ENCODE measurements at places on chromosomes 13 and 19.

- no peak for DNase-seq
Measured at GRCh38 chr13:51457086-51457815, 4.4 kb upstream of the INTS6 start.

- no peak for DNase-seq
Measured at GRCh38 chr13:40660141-40660664, 6.2 kb downstream of the FOXO1 start.

DNA sequence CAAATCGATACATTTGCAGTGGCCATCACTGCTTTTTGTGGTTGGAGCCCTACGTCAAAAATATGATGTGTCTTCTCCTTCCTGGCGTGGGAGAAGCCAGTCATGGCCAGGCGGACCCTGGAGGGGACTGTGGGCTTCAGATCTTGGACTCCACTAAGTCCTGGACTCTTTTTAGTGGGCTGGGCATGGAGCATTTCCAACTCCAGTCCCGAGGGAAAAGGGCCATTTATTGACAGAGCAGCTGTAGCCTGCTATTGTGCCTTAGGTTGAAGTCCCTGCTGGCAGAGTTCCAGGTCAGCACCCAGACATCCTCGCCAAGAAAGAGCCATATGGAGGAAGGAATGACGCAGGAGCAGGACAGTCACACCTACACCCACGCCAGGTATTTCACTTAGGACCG, 179.2 kb upstream of the ZNF507 start:
- DNase-seq, result no peak

DNA sequence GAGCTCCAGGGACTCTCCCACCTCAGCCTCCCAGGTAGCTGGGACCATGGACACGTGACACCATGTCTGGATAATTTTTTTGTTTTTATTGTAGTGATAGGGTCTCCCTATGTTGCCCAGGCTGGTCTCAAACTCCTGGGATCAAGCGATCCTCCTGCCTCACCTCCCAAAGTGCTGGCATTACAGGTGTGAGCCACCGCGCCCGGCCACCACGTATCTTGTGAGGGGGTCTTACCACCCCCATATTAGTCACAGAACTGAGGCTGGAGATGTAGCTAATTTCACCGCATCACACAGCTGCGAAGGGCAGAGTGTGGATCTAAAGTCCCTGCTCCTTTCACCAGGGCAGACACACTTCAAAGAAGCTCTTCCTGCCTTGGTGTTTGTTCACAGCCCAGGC, 211.8 kb upstream of the SOX1 start:
- DNase-seq, result no peak

- no peak for DNase-seq
Measured at GRCh38 chr19:41441321-41441945, 1.5 kb upstream of the ERICH4 start.

GRCh38 chr13:34764246-34764645, 177.8 kb upstream of the NBEA start:
- no peak for DNase-seq

- DNase-seq, result no peak
Measured at GRCh38 chr13:73278186-73278585, 219.4 kb downstream of the KLF5 start.

- DNase-seq, result no peak
Measured at GRCh38 chr13:36887758-36888521, 32.1 kb downstream of the SMAD9 start.

GRCh38 chr19:36025541-36025940, 7.1 kb downstream of the CLIP3 start:
- DNase-seq, result no peak

- DNase-seq, result no peak
Measured at GRCh38 chr19:55668603-55669348, 6.2 kb upstream of the EPN1 start.

DNA sequence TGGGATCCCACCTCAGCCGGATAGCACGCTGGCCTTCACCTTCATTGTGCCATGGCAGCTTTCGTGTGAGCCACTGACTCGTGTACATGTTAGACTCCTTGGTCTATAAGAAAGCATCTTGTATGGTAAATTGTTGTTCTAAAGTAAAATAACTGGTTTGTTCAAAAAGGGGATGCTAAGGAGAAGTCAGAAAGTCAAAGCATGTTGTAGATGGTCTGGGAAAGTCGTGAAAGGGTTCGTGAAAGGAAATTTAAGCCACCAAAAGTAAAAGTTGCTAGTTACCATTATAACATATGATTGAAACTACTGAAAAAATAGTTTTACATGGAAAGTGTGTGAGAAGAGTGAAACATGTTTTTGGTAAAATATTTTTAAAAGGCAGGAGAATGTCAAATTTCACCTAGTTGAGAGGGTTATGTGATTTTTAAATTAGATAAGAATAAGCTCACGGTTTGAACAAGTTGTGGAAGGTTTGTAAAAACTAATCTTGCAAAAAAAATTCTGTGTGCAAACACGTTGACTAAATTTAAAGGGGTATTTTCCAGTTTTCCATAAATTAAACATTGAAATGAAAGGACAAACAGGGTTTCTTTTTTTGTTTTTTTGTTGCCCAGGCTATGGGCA, 23.4 kb downstream of the DPRX start:
- DNase-seq, result no peak

- DNase-seq, result no peak
Measured at GRCh38 chr13:48545608-48546007, 12.7 kb upstream of the RCBTB2 start.

DNA sequence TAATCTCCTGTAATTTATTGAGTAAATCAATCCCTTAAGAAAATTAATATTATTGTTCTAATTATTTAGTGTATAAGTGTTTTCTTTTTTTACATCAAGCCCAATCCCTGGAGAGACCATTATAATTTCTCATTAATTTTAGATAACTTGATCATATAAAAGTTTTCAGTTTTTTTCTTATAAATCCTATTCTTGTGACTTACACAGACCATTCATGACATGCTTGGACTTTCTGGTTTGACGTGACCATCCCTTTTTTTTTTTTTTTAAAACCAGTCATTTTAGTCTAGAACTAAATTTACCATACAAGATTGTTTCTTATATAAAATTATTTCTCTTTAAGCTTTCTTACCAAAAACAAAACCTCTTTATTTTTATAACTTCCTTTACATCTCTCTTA, 5.4 kb upstream of the MTRF1 start:
- DNase-seq, result no peak

DNA sequence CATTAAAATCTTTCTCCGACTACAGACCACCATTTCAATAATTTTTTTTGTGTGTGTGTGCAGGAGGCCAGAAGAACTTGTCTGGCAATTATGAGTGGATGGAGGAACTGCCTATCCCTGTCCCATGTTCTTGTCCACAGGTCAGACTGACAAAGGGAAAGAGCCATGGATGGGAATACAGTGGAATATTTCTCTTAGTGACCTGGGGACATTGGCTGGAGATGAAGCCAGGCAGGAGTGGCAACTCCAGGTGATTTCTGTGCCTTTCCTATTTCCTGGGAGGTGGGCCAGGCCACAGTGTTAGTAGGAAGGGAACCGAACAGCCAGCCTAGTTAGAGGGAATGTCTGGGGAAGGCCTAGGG, 3.7 kb downstream of the PSG9 start:
- DNase-seq, result no peak

- no peak for DNase-seq
Measured at GRCh38 chr13:94317063-94317491, 162.4 kb downstream of the DCT start.

DNA sequence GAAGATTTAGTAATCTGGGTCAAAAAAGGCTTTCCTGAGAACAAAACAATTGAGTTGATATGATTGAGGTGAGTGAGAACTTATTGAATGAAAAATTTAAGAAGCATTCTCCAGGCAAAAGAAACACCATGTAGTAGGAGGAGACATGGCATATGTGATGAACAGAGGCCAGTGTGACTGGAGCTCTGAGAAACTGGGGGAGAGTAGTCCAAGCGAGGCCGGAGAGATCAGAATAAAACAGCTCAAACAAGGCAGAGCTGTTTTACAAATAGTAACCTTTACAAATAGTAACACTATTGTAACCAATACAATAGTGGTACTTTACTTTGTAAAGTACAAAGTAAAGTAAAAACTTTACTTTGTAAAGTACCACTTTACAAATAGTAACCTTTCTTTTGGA, 1159.1 kb downstream of the PCDH9 start:
- DNase-seq, result no peak

DNA sequence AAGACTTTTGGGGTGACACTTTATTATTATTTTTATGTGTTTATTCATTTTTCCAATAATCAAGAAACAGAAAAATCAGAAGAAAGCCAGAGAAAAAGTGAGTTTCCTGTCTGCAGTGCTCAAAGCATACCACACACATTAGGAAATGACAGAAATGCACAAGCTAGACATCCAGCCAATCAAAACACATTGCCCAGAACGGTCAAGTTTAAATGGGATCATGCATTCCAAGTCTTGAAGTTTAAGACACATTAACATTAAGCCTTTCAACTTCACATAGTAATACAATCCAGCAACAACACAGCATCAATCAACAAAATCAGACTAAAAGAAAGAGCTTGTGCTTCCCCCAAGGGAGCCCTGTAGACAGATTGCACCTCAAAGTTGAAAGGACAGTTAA, 28.7 kb upstream of the MEDAG start:
- no peak for DNase-seq

DNA sequence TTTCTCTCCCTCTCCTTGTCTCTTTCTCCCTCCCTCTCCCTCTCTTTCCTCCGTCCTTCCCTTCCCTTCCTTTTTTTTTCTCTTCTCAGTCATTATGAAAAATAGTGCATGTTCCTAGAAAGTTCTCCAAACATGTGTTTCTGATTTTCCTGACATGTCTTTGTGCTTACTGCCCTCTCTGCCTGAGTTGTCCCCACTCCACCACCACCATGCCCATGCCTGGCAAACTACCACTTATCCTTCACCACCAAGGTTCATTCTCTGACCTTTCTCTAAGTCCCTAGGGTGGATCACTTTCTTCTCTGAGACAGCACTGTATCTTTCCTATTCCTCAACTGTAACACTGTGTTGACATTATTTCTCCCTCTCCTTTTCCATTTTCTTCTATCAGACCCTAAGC, 98.2 kb downstream of the LACC1 start:
- no peak for DNase-seq

DNA sequence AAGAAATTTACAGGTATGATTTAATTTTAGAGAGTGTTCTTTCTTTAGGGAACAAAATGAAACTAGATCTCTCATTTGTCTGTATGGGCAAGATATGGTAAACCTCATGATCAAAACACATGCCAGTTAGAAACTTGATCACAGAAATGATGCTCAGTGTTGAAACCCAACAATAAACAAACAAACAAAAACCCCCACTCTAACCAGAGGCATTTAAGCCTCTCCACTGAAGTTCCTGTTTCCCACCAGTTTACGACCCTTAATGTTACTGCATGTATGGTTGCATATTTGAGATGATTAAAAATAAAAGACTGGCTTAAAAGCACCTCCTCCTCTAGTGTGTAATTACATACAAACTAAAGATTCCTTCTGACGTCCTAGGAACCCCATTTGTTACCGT, 293.3 kb upstream of the MAB21L1 start:
- DNase-seq, result no peak

- no peak for DNase-seq
Measured at GRCh38 chr13:109419896-109420295, 366.5 kb downstream of the IRS2 start.

GRCh38 chr19:31283701-31284100, 65.5 kb downstream of the TSHZ3 start:
- no peak for DNase-seq

DNA sequence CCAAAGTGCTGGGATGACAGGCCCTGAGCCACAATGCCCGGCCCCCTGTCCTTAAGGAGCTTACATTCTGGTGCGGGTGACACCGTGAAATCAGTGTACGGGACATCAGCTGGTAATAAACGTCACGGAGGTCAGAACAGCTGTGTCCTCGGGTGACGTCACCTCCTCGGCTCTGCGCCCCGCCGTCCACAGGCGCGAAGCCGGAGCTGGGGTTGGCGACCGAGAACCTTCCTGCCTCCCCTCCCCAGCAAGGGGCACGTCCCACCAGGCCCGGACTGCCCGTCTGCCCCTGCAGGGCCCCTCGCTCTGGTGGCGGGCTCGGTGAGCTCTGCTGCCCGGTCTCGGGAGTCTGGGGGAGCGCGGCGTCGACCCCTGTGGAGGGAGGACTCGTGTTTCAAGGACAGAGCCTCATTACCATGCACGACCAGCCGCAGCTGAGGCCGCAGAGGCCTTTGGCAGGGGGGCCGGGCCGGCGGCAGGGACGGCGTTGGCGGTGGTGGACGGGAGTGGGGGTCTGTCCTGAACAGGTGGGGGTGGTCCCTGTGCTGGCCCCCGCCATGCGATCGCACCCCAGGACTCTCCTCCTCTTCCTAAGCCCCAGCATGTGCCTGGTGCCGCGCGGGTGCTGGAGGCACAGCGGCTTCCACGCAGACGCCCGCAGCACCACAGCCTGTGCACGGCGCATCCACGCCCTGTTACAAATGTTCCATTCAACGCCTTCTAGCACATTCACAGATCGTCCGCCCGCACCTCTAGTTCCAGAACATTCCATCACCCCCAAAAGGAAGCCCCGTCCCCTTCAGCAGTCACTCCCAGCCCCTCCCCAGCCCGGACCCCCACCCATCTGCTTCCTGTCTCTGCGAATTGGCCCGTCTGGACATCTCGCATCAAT, 5.4 kb downstream of the LINGO3 start:
- DNase-seq, result no peak

DNA sequence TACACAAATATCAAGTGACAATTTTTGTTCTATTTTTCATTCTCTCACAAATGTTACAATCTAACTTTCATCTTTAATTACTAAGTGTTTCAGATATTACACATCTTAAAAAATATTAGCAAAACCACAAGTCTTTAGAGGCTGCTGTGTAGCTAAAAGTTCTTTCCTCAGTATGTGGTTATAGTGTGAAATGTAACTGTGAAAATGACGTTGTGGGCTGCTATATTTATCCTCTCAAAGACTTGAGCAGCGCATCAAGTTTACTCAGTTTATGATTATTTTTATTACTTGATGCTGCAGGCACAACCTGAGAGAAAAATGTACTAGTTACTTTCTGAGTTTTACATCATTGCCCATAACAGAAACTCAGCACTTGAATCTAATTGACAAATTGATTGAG, 2860.6 kb upstream of the PCDH20 start:
- DNase-seq, result no peak

- DNase-seq, result peak; percentile 89
Measured at GRCh38 chr19:12400633-12401502, at the start of gene ZNF799. Gene ZNF799 (minus strand): TSS chr19:12401271. CDS start chr19:12401070, 201 bp downstream.

GRCh38 chr13:19781526-19781925, 1.2 kb downstream of the PSPC1 start:
- DNase-seq, result no peak

- no peak for DNase-seq
Measured at GRCh38 chr19:50564229-50565105, 3.8 kb downstream of the LRRC4B start.

GRCh38 chr13:112106478-112107141, 39.7 kb downstream of the SOX1 start:
- DNase-seq, result no peak

DNA sequence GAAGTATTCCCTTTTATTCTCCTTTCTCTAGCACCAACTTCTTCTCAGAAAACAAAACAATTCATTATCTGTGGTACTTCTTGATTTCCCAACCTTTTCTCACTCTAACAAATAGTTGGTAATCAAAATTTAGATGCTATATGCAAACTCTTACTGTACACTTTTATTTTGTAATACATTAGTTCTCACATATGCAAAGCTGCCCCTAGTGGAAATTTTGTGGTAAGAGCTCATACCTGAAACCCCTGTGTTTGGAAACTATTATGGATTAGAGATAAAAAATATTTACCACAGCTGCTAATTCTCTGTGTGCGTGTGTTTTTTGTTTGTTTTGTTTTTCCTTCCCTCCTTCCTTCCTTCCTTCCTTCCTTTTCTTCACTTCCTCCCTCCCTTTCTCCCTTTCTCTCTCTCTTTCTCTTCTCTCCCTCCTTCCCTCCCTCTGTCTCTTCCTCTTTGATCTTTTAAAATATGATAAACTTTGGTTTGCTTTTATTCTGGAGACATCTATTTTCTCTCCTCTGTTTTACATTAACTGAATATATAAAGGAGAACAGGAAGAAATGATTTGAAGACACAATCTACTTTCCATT, 537.4 kb downstream of the SLITRK6 start:
- no peak for DNase-seq

Measured in CD4-positive, alpha-beta T cell (primary cell).